ENCODE measurements at places on chromosomes 11 and 22.

- DNase-seq = no peak
Measured at GRCh38 chr22:25853078-25853477, 111.1 kb downstream of the MYO18B start.

DNA sequence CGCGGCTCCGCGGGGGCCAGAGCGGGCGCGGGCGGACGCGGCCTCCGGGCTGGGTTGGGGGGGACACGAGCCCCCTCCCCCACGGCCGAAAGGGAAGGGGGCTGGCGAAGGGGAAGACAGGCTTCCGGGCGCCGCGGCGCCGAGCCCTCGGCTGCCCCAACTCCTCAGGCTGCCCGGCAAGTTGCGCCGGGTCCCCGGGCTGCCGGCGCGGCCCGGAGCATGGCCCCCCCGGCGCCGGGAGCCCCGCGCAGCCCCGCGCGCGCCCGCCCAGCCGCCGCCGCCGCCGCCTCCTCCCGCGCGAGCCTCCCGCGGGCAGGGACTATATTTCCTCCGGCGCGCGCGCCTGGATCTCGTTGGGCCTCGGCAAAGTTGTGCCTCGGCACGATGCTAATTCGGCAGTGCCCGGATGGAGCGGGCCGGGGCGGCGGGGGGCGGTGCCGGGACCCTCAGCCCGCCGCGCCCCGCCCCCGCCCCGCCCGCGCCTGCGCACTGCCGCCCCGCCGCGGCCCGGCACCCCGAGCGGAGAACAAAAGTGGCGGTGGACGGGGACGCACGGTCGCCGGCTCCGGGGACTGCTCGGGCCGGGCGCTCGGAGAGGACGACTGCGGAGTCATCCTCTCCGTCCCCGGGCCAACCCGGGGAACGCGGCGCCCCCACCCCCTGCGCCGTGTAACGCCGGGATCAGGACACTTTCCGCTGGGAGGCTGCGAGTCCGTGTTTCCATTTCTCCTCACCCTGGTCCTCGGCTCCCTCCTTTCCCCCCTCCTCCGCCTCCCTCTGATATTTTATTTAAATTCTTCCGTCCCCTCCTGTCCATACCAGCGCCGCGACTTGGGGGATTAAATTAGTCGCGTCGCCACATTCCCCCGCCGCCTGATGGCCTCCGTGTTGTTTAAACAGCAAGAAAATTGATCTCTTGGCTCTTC lies at the start of gene PHF21B:
TSS of gene PHF21B (minus strand) at position 400 of the 926 bp plus-strand sequence. CDS start 456 bp downstream, outside the sequence.
- no peak for DNase-seq

DNA sequence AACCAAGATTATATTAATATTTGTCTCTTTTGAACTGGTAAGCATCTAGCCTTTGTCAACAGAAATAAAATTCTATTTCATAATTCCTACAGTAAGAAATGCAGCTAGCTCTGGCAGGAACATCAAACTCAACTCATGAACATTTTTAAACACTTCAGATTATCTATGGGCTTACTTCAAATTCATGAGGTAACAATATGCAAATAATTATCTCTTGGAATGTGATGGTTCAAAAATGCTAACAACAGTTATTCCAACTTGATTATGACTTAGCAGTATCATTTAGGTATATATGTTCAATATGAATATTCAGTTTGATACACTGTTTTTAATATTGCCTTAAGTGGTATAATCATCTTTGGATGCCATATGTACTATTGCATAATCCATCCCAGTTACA lies 1103.5 kb upstream of the CCDC90B start:
- no peak for DNase-seq

- no peak for DNase-seq
Measured at GRCh38 chr11:74932797-74933196, 16.1 kb downstream of the XRRA1 start.

GRCh38 chr11:107951155-107951554 lies 22.9 kb downstream of the RAB39A start:
- no peak for DNase-seq

DNA sequence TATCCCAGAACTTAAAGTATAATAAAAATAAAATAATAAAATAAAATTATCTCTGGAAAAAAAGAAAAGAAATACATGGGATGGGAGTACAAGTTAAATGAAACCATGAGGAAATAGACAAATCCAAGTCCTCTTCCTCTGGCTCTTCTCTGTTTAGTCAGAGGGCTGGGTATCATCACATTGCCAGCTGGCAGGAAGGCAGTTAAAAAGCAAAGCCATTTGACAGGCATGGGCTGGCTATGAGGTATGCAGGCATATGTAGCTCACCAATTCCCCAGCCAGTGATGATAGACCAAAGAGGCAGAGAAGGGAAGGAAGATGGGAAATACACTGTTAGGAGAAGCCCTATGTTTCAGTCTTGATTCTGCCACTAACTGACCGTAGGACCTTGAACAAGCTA lies 6.5 kb downstream of the LYVE1 start:
- DNase-seq = no peak

GRCh38 chr11:61535998-61536675 lies 27.6 kb downstream of the LRRC10B start:
- no peak for DNase-seq

DNA sequence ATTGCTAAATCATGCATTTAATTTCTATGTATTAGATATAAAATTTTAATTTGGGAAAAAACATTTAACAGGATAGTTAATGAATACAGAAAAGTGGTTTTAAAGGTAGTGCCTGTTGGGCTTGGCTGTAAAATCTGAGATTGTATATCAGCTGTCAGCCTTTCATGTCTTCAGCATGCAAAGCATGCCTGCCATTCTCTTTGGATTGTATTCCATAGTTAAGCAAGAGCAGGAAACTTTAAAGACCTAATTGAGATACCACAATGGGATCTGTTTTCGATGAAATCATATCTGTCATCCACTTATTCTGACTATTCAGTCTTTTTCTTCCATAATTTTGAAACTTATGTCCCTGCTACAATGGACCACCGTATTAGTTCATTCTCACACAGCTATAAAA lies 451.0 kb upstream of the DDI1 start:
- no peak for DNase-seq

- peak; percentile 96 for DNase-seq
Measured at GRCh38 chr11:67277231-67277961, 11.1 kb downstream of the GRK2 start.

DNA sequence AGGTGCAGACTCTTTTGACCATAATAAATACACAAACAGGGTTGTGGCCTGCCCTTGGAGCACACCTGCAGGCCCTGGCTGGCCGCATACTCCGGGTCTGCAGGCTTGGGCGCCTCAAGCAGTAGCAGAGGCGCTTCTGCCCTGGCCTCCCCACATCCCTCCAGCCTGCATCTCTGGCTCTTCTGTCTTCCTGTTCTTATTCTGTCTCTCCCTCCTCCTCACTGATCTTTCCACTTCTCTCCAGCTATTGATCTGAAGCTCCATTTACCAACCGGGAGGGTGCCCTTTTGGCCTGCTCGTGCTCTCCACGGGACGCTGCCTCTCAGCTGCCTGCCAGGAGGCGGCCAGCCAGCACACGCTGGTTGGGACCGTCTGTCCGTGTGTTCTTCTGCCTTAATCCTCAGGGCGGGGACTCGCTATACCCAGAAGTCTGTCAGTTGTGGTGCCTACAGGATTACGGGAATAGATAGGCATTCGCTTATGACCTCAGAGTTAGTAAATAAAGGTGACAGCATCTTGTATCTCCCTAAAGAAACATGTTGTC lies 5.2 kb downstream of the UPB1 start:
- DNase-seq = no peak

DNA sequence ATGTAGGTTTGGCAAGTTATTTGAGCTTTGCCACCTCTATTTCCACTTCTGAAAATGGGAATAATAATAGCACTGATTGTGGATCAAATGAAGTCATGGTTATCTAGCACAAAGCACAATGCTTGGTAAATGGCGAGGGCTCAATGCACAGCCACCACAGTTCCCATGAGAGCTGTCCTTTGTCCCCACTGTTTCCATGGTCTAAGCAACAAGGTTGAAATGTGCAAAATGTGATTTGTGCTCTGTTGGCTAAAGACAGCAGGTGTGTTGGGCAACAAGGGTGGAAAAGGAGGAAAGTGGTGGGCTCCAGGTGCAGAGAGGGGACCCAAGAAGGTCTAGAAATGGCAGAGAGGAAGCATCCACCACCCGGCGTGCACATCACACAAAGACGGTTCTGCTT lies 200.5 kb downstream of the TRIM29 start:
- no peak for DNase-seq

GRCh38 chr22:19125474-19126308 lies 3.5 kb upstream of the DGCR2 start:
- DNase-seq = no peak

- DNase-seq = peak; percentile 56
Measured at GRCh38 chr11:16738947-16739815, 734 bp downstream of the C11orf58 start.

DNA sequence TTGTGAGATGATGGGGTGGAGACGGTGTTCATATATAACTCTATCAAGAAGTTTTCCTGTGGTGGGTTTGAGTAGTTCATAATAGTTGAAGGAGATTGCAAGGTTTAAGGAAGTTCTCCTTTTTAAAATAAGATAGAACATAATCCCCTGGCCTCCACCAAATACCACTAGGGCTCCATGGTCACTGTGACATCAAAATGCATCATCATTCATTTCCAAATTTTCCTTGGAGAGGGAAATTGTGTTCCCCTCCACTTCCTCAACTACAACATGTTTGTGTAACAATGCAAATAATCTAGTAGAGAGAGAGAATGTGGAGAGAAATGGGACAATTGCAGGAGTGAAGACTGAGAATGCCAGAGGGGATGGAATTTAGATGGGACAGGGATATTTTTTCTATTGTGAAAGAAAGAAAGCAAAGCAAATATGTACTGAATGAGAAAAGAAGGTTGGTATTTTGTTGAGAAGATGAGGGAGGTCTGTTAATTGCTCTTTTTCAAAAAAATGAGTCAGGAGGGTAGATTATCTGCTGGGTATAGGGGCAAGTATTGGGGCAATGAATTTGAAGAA lies 33.4 kb upstream of the ZBED5 start:
- peak; percentile 56 for DNase-seq

DNA sequence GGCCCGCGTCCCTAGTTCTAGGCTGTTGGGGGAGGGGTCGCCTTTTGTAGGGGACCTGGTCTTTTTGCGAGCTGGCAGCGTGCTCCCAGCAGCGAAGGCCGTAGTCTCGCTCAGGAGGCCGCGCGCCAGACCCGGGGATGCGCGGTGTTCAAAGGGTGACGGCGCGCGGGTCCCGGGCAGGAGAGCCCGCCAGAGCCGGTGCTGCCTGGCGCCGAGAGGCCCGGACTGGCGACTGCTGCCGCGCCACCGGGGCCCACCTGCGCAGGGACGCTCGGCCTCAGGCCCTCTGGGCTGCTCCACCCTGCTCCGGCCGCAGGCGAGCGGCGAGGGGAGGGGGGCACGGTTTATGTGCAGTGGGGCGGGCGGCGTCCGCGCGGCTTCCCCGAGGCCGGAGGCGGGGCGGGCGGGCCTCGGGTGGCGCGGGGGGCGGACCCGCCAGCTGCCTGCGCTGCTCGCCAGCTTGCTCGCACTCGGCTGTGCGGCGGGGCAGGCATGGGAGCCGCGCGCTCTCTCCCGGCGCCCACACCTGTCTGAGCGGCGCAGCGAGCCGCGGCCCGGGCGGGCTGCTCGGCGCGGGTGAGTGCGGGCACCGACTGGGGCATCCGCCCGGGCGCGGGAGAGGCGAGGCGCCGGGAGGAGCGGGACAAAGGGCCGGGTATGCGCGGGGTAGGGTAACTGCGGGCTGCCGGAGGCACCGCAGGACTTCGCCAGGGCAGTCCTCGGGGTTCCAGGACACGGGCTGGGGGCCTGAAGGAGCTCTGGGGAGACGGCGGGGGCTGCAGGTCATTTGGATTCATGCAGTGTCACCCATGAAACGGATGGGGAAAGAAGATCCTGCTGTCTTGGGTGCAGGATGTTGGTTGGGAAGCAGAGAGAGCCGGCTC lies at the start of gene PRSS23:
TSS of gene PRSS23 (plus strand) at position 467 of the 884 bp plus-strand sequence. CDS start 7,102 bp downstream, outside the sequence.
- DNase-seq = no peak

DNA sequence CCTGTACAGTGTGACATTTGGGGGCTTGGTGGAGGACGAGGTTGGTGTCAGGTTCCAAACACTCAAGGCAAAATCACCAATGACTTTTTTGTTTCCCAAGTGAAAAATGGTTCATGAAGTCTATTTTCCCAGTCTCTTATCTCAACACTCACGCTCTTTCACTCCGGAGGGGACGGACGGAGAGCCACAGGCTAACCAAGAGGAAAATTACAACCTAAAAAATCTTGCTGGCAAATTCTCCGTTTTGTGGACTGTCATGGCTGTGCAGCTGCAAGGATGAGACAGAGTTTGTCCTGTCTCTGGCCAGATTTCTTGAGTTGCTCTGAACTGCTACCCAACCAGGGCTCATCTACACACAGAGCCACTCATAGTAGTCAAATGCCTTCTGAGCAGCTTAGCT lies 101.2 kb downstream of the ABTB2 start:
- no peak for DNase-seq

DNA sequence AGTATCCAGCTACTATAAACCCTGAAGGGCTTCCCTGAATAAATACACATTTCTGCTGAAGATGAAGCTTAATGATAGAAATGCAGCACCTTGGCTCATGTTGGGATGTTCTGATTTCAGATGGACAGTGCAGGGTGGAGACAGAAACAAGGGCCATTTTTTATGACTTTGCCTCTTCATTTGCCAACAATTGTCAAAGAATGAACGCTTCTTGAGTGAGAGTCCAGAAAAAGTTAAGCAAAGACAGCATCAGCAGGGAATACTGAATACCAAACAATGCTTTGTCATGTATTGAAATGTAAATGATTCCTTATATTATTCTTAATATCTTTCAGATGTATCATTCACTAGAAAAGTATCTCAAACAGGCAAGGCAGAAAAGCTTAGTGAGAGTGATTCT lies 84.9 kb downstream of the TRPC6 start:
- DNase-seq = no peak

DNA sequence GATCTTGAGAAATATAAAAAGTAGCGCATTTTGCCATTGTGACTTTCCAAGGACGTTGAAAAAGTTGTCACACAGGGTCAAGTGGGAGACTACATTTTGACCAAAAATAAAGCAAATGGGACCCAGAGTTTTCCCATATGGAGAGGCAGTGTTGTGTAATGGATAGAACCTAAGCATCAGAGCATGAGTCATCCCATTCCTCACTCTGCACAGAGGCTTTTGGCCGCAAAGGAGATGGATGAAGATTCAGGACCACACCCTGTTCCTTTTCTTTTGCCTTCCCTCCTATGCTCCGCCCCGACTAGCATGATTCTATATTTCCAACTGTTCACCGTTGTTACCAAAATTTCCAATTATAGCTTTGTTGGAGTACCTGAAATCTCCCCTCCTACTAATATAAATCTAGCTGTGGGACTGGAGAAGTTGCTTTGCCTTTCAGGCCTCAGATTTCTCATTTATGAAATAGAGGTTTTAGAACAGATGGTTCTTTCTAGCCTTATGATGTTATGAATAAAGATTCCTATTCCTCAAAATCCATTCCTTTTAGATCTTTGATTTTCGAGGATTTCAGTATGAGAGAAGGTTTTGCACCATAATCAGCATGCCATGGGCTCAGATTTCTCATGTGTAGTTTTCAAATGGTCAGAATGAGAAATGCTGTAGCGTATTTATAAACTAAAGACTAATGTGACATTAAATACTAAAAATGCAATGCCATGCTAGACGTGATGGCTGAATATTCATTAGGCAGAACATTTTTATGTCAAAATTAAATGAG lies 921.9 kb upstream of the TENM4 start:
- DNase-seq = no peak
